ENCODE measurements at places on chromosomes 3 and 15.
A peak's percentile ranks its signal among the peaks of the same experiment; 100 is the strongest.

DNA sequence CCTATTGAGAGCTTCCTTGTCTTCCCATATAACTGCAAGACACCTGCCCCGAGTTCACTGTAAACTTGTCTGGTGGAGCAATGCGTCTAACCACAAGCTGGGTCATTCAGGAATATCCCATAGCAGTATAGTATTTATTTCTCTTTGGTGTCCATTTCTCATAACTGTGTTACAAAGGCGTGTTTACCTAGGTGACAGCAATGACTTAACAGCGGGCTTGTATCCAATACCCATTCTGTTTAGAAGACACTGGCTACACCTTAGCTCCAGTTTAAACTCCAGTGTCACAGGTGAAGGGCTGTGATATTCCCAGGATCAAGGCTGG lies 24.3 kb downstream of the ATP10A start:
- DNase-seq, result no peak
- H3K27me3 ChIP-seq, result no peaks in the 10 kb centered on the region
- no peaks in the 10 kb centered on the region for H3K4me1 ChIP-seq
- H3K4me3 ChIP-seq, result no peak overlapping the region
- H3K27ac ChIP-seq, result no peak overlapping the region

DNA sequence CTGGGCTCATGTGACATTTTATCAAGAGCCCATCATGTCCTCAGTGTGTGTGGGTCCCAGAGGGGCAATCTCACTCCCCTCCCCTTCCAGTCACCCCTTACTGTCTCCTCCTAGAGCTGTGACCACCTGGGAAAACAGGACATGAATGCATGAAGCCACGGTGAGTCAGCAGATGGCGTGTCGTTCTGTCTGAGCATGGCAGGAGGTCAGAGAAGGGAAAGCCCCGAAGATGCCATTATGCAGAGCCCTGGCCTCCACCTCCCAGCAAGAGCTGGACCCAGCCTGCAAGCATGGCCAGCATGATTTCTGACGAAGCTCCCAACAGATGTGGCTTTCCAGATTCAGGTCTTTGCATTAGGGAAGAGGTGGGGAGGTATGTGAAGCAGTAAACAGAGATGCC lies 118.5 kb downstream of the TLE3 start:
- H3K27ac ChIP-seq, result no peak overlapping the region
- peaks cover 35% of the 10 kb centered on the region for H3K27me3 ChIP-seq
- H3K4me3 ChIP-seq, result no peak overlapping the region
- H3K4me1 ChIP-seq, result no peaks in the 10 kb centered on the region

GRCh38 chr3:76586471-76586870 lies 453.4 kb upstream of the ROBO2 start:
- H3K27ac ChIP-seq, result no peak overlapping the region
- H3K4me1 ChIP-seq, result no peaks in the 10 kb centered on the region
- peak; percentile 14 for DNase-seq
- H3K27me3 ChIP-seq, result no peaks in the 10 kb centered on the region

- peaks cover 8% of the 10 kb centered on the region for H3K4me1 ChIP-seq
- H3K4me3 ChIP-seq, result no peak overlapping the region
- H3K27me3 ChIP-seq, result peaks cover 27% of the 10 kb centered on the region
- H3K27ac ChIP-seq, result no peak overlapping the region
Observed at GRCh38 chr3:113103588-113103987, 107.8 kb upstream of the BOC start.

DNA sequence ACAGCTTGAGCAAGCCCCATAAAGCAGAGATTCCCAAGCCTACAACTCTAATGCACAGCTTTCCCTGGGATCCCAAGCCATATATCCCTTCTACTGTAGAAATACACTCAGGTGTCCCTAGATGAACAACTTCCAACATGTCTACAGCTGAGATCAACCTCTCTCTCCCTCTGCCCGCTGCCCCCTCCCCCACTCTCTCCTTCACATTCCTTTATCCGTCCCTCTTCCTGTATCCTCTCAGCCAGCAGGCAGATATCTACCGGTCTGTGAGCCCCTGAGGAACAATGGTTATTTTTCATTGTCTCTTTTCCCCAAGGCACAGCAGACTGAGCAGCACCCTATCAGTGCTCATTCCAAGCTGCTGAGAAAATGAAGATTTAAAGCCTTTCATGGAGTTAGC lies 138.6 kb downstream of the SUCLG2 start:
- H3K27me3 ChIP-seq, result no peaks in the 10 kb centered on the region
- H3K36me3 ChIP-seq, result peaks cover 6% of the 10 kb centered on the region
- H3K27ac ChIP-seq, result no peak overlapping the region
- no peak for DNase-seq

DNA sequence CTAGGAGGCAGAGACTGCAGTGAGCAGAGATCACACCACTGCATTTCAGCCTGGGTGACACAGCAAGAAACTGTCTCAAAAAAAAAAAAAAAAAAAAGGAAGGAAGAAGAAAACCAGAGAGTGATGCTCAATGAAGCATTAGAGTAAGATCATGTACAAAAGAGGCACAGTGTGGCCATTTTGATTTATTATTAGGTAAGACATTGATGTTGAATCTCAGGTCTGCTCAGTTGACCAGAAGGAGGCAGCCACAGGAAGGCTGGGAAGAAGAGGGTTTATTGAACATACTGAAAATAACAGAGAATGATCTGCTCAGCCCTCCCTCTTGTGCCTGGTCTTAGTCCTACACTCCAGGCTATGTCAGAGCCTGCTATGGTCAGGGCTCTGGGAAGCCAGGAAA lies 15.6 kb downstream of the LRRK1 start:
- no peaks in the 10 kb centered on the region for H3K27me3 ChIP-seq
- H3K4me3 ChIP-seq, result no peak overlapping the region
- no peaks in the 10 kb centered on the region for H3K36me3 ChIP-seq
- no peak overlapping the region for H3K27ac ChIP-seq
- DNase-seq, result no peak
- peaks cover 8% of the 10 kb centered on the region for H3K4me1 ChIP-seq

GRCh38 chr3:165635791-165636683 lies 201.2 kb downstream of the BCHE start:
- H3K27me3 ChIP-seq, result no peaks in the 10 kb centered on the region
- no peak overlapping the region for H3K27ac ChIP-seq
- no peak for DNase-seq
- no peaks in the 10 kb centered on the region for H3K36me3 ChIP-seq
- no peaks in the 10 kb centered on the region for H3K4me1 ChIP-seq

DNA sequence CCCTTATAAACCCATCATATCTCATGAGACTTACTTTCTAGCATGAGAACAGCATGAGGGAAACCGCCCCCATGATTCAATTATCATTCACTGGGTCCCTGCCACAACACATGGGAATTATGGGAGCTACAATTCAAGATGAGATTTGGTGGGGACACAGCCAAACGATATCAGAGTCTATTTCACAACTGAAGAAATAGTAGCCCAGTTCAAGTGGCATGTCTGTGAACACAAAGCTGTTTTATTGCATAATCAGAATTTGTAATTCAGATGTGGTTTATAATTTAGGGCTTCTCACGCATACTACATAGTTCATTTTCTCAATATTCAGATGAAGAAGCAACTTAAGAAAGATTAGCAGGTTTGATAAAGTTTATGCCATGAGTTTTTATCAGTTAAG lies 1188.0 kb upstream of the ALCAM start:
- no peaks in the 10 kb centered on the region for H3K4me1 ChIP-seq
- no peaks in the 10 kb centered on the region for H3K27me3 ChIP-seq
- H3K36me3 ChIP-seq, result no peaks in the 10 kb centered on the region

DNA sequence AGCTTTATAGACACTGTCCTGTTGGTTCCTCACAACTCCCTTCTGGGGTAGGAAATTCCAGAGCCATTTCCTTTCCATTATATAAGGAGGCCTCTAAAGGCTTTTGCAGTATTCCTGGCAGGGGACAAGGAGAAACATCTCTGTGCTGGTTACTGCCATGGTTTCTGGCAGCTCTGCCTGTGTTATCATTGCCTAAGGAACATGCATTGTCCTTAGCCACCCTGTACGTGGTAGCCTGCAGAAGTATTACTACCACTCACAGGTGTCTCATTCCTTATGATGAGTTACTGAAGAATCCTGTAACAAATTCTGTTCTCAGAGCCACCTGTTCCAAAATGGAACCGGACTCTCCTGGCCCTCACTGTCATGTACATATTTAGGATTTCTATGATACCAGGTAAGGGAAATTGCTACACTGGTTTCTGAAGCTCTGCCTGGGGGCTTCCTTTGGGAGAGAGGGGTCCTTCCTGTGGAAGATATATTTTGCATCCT lies 58.0 kb downstream of the UMPS start:
- H3K36me3 ChIP-seq, result no peaks in the 10 kb centered on the region
- no peak overlapping the region for H3K27ac ChIP-seq
- DNase-seq, result no peak
- H3K27me3 ChIP-seq, result no peaks in the 10 kb centered on the region

GRCh38 chr3:113684271-113684819 lies 12.1 kb downstream of the USF3 start:
- DNase-seq, result no peak
- no peaks in the 10 kb centered on the region for H3K27me3 ChIP-seq
- no peak overlapping the region for H3K27ac ChIP-seq
- no peak overlapping the region for H3K4me3 ChIP-seq
- peaks cover 8% of the 10 kb centered on the region for H3K4me1 ChIP-seq
- H3K36me3 ChIP-seq, result no peaks in the 10 kb centered on the region

DNA sequence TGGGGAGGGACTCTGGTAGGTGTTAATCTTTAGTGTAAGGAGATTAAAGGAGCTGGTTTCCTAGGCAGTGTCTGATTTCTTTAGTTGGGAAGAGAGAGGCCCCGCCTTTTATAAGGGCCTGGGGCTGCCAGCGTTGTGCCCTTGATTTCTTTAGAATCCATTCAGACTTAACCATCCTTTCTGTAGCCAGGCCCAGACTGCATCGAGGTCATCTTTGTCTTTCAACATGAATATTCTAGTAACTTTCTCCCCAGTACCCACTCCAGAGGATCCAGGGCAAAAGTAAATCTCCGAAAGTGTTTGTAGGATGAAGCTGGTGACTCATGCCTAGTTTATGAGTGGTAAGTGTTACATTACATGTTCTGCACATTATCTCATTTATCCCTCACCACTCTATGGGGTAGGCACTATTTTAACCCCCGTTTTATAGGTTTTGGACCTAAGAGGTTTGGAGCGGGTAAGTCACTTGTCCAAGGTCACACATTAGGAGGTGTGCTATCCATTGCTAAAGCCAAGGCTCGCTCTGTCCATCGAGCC lies 11.8 kb upstream of the USP3 start:
- peaks cover 10% of the 10 kb centered on the region for H3K4me1 ChIP-seq
- H3K27ac ChIP-seq, result no peak overlapping the region
- no peaks in the 10 kb centered on the region for H3K36me3 ChIP-seq
- H3K4me3 ChIP-seq, result no peak overlapping the region
- peak; percentile 80 for DNase-seq

DNA sequence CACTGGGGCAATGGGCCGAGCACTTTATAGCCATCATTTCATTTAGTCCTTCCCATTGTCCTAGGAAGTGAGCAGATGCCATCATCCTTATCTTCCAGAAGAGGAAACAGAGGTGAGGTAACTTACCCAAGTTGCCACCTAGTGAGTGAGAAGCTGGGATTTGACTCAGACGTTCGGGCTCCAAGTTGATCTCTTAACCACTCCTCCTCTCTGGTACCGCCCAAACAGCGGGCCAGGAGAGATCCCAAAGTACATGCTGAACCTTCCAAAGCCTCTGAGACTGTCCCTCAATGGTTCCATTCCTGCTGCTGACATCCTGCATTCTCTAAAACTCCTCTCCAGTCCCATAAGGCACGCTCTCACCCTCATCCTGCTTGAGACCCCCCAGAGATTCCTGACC lies 56.2 kb downstream of the EXOG start:
- no peaks in the 10 kb centered on the region for H3K4me1 ChIP-seq
- no peak for DNase-seq
- H3K4me3 ChIP-seq, result no peak overlapping the region
- H3K36me3 ChIP-seq, result no peaks in the 10 kb centered on the region
- 0 out of 2 replicates have a peak, but pooled peaks cover 6% of the 10 kb centered on the region for H3K27me3 ChIP-seq
- no peak overlapping the region for H3K27ac ChIP-seq

GRCh38 chr3:120353463-120353862 lies 4.3 kb upstream of the LRRC58 start:
- H3K36me3 ChIP-seq, result no peaks in the 10 kb centered on the region
- H3K4me3 ChIP-seq, result no peak overlapping the region
- H3K27me3 ChIP-seq, result no peaks in the 10 kb centered on the region
- no peak overlapping the region for H3K27ac ChIP-seq
- no peak for DNase-seq
- H3K4me1 ChIP-seq, result peaks cover 13% of the 10 kb centered on the region

DNA sequence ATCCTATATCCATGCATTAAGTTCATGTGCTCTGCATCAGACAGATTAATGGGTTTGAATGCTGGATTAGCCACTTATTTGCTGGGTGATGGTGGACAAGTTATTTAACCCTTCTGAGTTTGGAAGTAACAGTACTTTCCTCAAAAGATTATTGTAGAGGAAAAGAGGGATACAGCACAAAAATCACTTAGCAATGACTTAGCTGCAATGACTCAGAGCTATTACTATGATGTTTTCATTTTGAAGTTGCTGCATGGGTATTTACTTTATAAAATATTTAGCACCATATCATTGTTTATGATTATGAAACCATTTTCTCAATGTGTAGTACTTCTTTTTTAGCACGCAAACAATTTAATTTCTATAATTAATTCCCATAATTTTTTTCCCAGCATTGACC lies 248.4 kb downstream of the MYRIP start:
- peak overlapping the region; percentile 38 for H3K27ac ChIP-seq
- no peaks in the 10 kb centered on the region for H3K27me3 ChIP-seq
- DNase-seq, result peak; percentile 63
- no peaks in the 10 kb centered on the region for H3K36me3 ChIP-seq

DNA sequence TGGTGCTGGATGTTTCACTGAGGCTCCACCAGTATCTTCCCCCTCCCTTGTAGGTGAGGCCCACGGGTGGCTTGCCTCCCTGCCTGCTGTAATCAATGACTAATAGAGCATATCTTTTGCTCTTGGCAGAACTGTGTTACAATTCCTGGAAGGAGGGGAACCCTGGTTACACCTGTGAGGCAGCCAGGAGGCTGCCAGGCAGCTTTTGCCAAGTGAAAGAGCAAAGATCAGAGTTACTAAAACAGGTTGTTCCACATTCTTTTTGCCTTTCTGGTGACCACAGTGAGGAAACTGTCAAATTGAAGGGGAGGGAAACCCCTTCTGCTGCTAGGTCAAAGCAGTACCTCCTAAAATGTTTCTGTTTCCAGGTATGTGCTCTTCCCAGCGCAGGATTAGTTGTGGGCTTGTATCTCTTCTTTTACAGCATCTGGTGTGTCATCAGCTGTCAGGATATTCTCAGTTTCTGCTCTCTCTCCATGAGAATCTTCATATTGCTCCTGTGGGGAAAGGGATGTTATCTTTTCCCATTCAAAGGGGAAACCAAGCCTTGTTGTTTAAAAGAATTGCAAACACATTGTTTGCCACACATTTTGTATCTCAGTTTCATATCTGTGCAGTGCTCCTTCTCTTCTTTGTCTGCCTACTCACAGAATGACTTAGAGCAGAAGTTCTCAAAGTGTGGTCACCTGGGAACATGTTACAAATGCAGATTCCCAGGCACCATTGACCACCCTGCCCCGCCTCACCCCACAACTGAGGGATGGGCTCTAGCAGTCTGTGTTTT lies 137.4 kb upstream of the UMPS start:
- H3K4me1 ChIP-seq, result no peaks in the 10 kb centered on the region
- peaks cover 7% of the 10 kb centered on the region for H3K27me3 ChIP-seq
- no peaks in the 10 kb centered on the region for H3K36me3 ChIP-seq

GRCh38 chr15:78605680-78606079 lies 15.1 kb downstream of the CHRNA3 start:
- H3K27ac ChIP-seq, result no peak overlapping the region
- peaks cover 13% of the 10 kb centered on the region for H3K27me3 ChIP-seq
- H3K36me3 ChIP-seq, result no peaks in the 10 kb centered on the region
- DNase-seq, result no peak

GRCh38 chr3:30764281-30764680 lies 130.2 kb downstream of the GADL1 start:
- DNase-seq, result no peak
- no peaks in the 10 kb centered on the region for H3K36me3 ChIP-seq
- H3K27me3 ChIP-seq, result no peaks in the 10 kb centered on the region
- H3K4me1 ChIP-seq, result no peaks in the 10 kb centered on the region
